ENCODE measurements at places on chromosomes 6 and 20. TPM values are rescaled to one million over a fixed set of nuclear protein-coding genes. Genes with fewer than 3 reads are reported as not detected.

GRCh38 chr6:112457886-112458285 lies 110.8 kb downstream of the RFPL4B start:
- no peak for DNase-seq

- no peak for DNase-seq
Measured at GRCh38 chr6:166929542-166930189, 26.7 kb downstream of the RNASET2 start.

GRCh38 chr6:101663100-101663499 lies 269.6 kb downstream of the GRIK2 start:
- no peak for DNase-seq

FAXC gene
- not detected for total RNA-seq

DNA sequence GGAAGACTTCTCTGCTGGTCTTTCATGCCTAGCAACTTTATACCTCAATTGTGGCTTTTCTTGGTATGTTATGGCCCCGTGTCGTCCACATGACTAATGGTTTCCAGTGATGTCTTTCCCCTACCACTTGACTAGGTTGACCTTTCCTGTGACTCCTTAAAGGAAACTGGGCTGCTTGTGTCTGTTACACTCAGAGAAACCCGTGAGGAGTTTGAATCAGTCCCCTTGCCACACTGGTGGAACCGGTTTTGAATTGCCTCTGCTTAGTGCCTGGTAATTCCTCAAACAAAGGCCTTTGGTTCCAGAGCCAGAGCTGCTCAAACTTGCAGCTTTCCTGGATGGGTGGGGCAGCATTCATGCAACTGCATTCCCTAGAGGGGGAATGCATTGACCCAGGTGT lies 21.9 kb downstream of the ECT2L start:
- DNase-seq: no peak

GRCh38 chr6:148965287-148965686 lies 218.5 kb downstream of the UST start:
- no peak for DNase-seq

- DNase-seq: no peak
Measured at GRCh38 chr6:151730496-151730870, 77.0 kb upstream of the ESR1 start.

COL11A2 gene
- total RNA-seq: 0.51 TPM

- DNase-seq: no peak
Measured at GRCh38 chr6:14841901-14842421, 403.9 kb upstream of the JARID2 start.

BEND6 gene
- total RNA-seq: 1.5 TPM

DNA sequence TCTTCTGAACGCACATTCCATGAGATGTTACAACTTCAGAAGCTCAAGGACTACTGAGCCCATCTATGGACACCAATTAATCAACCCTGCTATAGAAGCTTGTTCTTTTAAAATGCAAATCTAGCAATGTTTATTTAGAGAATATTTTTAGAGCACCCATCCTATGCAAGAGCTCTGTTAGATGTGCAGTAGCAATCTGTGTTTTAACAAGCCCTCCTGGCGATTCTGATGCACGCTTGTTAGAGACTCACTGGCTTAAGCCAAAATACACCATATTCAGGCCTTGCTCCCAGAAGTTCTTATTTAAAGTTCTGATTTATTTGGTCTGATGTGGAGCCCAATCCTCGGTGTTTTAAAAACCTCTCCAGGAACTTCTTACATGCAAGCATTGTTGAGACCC lies 21.1 kb upstream of the ARG1 start:
- no peak for DNase-seq

- no peak for DNase-seq
Measured at GRCh38 chr20:32395066-32395465, 36.9 kb downstream of the ASXL1 start.

DNA sequence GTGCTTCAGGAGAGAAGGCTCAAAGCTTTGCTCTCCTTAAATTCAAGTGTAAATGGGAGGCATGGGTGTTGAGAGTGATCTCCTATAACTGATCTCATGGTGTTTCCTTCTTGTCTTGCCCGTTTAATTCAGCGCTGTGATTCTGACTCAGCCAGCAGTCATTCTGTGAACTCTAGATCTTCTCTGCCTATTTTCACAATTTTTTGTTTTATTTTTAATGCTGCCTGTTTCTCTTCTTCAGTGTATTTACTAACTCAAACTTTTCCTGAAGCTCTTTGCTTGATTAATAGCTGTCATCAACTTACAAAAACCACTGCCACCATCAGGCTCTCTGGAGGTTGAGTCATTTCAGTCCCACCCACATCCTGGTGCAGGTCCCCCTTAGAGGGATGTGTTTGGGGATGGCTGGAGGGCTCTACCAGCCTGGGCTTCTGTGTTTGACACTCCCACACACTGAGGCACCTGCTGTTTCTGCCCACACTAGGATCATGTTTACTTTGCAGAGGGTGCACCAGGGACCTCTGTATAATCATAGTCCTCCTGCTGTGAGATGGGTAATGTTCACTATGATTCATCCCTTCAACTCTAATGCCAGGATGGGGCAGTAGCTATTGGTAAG lies 94.0 kb downstream of the SHLD1 start:
- peak; percentile 78 for DNase-seq

DNA sequence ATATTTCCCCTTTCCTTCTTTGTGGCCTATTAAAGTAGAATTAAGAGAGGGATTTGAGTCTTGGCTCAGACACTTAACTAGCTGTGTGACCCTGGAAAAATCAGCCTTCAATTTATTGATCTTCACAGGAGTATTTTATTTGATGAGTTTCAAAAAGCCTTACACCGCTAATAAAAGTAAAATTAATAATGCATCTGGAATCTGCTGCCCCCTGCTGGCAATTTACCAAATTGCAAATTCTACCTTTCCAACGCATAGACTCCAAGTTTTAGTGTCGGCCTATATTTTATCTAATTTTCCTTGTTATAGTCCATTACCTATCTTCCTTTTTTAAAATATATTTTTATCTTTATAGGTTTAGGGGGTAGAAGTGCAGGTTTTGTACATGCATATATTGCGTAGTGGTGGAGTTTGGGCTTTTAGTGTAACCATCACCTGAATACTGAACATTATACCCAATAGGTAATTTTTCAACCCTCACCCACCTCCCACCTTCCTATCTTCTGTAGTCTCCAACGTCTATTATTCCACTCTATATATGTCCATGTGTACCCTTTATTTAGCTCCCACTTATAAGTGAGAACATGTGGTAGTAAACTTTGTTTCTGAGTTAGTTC lies 46.3 kb downstream of the GOPC start:
- DNase-seq: no peak

GRCh38 chr6:119482850-119483285 lies 133.3 kb upstream of the MAN1A1 start:
- DNase-seq: no peak

- no peak for DNase-seq
Measured at GRCh38 chr6:157066781-157067491, 256.4 kb downstream of the TMEM242 start.

DNA sequence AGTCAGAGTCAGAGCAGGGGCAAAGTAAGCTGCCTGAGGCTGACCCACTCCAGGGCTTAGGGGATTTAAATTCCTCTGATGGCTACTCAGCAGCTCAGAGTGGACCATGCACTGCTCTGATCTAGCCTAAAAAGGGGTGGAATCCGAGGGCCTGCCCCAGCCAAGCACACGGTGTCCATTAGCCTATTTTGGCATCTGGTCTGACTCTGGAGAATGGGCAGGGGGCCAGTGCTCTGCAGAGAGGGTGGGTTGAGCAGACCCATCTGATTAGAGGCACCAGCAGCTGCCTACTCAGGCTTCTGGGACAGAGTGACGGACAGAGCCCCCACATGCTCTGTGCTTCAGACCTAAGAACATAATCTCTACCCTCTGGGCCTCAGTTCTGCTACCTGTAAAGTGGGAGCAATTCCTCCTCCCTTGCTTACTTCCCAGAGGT lies 25.9 kb upstream of the TGM2 start:
- no peak for DNase-seq

DNA sequence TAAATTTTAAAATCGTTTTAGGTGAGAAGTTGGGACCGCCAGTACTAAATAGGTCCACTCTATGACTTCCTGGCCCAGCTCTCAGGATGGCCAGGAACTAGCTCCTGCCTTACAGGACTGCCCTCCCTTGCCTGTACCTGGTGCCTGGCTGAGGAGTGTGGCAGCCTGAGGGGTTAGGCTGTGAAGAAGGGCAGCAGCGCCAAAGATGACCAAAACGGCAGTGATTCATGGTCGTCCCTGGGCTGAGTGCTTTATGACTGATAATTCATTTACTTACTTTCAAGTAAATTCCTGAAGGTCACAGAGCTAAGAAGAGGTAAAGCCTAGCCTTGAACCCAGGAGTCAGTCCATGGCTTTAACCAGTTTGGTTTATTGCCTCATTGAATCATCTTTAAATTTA lies 22.1 kb downstream of the STK35 start:
- DNase-seq: no peak

GRCh38 chr6:121849477-121849876 lies 414.0 kb downstream of the GJA1 start:
- DNase-seq: no peak

- DNase-seq: no peak
Measured at GRCh38 chr6:44527181-44527580, 139.7 kb downstream of the CDC5L start.

GRCh38 chr20:54061101-54061881 lies 9.1 kb downstream of the BCAS1 start:
- DNase-seq: no peak

SMIM26 gene
- 90.0 TPM for total RNA-seq

GPR63 gene
- 3.8 TPM for total RNA-seq

GRCh38 chr20:52103335-52103912 lies 88.2 kb downstream of the ZFP64 start:
- no peak for DNase-seq

DNA sequence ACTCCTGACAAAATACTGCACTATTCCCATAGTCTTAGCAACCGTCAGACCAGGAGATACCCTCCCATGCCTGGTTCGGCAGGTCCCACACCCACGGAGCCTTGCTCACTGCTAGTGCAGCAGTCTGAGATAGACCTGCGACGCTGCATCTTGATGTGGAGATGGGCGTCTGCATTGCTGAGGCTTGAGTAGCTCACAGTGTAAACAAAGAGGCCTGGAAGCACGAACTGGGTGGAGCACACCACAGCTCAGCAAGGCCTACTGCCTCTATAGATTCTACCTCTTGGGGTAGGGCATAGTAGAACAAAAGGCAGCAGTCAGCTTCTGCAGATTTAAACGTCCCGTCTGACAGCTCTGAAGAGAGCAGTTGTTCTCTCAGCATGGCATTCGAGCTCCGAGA lies 25.4 kb downstream of the TMEM244 start:
- DNase-seq: no peak

ZC3H12D gene
- total RNA-seq: 15.7 TPM

DNA sequence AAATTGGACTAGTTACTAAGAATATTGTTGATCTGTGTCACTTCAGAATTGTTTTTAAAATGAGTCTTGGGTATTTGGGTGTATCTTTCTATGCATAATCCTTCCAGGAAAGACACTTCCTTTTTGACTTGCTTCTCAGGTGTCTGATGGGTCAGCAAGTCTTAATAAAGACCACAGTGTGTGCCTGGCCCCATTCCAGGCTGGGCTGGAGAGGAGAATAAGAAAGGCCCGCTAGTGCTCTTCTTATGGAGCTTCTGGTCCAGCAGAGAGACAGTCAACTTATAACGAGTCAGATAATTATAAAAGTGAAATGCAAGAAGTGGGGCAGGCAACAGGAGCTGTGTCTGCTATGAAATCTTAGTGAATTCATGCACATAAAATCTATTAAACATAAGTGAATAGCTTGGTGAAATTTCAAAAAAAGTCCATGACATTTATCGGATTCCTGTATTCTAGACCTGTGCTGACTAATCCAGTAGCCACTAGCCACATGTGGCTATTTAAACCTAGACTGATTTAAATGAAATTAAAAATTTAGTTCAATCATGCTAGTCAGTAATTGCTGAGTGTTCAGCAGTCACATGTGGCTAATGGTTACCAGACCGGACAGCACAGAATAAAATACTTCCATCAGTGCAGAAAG lies 42.6 kb downstream of the RNF144B start:
- no peak for DNase-seq

GPLD1 gene
- total RNA-seq: 1.0 TPM

- DNase-seq: no peak
Measured at GRCh38 chr20:46642265-46642968, 8.8 kb downstream of the SLC13A3 start.

GRCh38 chr6:137830511-137830911 lies 36.5 kb upstream of the TNFAIP3 start:
- no peak for DNase-seq

- no peak for DNase-seq
Measured at GRCh38 chr6:141736104-141736503, 396.6 kb upstream of the GJE1 start.

BEND3 gene
- total RNA-seq: 8.1 TPM

DNA sequence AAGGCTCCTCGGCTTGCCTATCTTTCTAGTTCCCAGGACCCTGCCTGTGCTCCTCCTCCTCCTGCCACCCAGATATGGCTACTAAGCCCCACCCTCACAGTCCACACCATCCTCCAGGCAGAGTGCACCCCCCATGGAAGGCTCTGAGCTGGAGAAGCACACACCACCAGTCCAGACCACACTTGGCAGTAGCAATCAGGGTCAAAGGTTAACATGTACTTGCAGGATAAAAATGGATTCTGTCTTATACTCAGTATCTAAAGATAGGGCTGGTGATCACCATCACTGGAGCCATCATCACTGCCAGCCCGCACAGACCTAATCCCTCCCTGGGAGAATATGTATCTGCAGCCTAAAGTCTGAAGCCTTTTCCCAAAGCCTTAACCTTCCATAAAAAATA lies 83.4 kb downstream of the PRKN start:
- no peak for DNase-seq
